ENCODE measurements at places on chromosomes 11 and 22.

DNA sequence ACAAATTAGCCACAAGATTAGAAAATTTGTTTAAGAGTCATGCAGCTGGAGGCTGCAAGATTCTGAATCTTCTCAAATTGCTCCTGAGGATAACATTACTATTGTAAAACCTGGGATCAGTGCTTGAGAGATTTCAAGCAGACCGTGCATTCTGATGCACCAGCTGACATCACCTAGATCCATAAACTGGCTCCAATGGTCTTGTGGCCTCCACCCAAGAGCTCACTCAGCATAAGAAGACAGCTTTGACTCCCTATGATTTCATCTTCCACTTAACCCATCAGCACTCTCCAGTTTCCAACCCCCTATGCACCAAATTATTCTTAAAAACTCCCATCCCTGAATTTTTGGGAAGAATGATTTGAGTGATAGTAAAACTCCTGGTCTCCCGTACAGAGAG lies 1007.9 kb upstream of the TENM4 start:
- DNase-seq, result no peak

DNA sequence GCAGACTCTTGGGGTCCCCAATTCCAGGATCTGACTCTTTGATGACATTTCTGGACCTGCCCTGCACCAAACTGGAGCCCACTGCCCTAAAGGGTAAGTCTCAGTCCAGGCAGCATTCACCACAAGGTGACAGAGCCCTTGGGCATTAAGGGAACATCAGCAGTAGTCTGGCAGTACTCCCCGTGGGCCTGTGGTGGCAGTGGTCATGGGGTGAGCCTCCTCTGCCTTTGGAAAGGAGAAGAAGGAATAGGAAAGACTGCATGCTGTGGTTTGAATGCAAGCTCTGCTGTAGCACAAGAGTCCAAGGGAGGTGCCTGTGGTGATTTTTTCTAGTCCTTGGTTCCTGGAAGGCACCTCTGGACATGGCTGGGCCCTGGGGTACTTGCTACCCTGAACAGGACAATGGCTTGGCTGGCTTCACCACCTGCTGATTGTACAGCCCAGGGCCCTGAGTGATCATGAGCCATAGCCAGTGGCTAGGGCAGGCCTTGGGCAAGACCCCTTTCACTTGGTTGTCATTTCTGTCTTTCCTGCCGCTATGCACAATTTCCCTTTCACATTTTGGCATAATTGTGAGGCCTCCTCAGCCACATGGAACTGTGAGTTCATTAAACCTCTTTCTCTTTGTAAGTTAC lies 160.7 kb upstream of the GRIA4 start:
- no peak for DNase-seq

DNA sequence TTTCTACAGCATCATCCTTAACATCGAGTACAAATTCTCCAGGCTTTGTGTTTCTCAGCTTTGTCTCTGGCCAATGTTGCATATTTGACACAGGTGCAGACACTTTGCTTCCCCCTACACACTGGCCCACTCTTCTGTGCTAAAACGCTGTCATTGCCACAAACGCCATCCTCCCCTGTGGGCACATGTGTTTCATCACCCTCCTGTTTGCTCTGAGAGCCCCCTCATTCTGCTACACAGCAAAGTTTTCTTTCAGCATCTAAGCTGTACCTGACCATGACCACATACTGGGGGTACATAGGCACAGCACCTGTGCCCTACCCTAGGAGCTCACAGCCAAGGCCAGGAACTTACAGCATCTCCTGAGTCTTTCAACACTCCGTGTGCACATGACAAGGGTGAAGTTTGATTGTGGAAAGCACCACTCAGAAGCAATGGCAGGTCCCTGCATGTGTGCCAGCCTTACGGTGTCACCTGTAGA lies 7.9 kb upstream of the IGLL5 start:
- DNase-seq, result no peak

DNA sequence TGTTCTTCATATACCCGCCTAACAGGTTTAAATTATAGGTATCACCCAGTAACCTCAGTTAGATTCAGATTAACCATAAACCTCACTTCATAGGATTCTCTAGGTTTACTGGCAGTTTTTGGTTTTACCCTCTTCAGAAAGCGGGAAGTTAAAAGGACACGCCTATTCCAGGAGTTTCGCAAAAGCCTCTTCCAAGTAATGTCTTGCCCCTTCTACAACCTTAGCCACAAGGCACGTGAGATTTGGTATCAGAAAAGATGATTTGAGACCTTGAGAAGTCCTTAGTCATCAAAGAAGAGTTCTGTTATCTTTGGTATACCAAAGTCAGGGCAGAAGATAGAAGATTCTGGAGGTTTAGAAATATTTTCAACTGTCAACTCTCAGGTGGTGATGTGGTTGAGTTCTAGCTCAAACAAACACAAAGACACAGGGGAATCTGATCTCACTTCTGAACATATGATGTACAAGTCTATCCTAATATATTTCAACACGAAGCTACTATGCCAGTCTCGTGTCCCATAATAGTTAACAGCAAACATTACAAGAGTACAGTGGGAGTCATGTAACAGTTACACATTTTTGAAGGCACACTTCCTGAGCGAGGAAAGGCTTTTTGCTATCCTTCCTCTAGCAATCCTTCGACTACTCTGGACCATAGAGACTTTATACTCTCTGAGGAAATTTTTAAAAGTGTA lies 103.5 kb downstream of the USP35 start:
- DNase-seq, result no peak

- DNase-seq, result no peak
These were observed 33.7 kb downstream of the C11orf71 start for GRCh38 chr11:114366331-114367243.

GRCh38 chr22:28314959-28315358 lies 364.7 kb downstream of the TTC28 start:
- no peak for DNase-seq

GRCh38 chr11:1387961-1388762 lies 1.6 kb upstream of the BRSK2 start:
- no peak for DNase-seq

- no peak for DNase-seq
These were observed 7.1 kb downstream of the USP18 start for GRCh38 chr22:18156878-18157713.

GRCh38 chr22:19578180-19579004 lies 54.2 kb upstream of the CLDN5 start:
- no peak for DNase-seq

DNA sequence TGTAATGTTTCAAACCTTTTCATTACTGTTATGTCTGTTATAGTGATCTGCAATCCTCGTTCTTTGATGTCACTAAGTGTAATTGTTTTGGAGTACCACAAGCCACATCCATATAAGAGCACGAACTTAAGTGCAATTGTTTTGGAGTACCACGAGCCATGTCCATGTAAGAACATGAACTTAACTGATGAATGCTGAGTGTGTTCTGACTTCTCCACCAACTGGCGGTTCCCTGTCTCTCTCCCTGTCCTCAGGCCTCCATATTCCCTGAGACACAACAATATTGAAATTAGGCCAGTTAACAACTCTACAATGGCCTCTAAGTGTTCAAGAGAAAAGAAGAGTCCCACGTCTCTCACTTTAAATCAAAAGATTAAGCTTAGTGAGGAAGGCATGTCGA lies 23.5 kb downstream of the TESMIN start:
- no peak for DNase-seq

DNA sequence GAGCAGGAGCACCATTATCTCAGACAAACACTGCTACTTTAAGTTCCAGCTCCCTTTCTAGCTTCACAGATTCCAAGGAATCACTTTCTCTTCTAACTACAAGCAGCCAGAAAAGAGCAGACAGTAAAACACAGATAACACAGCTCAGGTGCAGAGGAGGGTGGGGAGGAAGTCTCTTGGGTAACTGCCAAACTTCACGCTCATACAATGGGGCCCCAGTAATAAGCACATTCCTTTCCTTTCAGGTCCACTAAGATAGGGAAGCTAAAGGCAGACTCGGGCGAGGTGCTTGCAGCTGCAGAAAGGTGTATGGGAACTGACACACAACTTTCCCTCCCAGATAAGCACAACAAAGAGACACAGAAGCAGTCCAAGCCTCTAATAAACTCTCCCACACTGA lies 69.2 kb upstream of the OR9G4 start:
- DNase-seq, result no peak

DNA sequence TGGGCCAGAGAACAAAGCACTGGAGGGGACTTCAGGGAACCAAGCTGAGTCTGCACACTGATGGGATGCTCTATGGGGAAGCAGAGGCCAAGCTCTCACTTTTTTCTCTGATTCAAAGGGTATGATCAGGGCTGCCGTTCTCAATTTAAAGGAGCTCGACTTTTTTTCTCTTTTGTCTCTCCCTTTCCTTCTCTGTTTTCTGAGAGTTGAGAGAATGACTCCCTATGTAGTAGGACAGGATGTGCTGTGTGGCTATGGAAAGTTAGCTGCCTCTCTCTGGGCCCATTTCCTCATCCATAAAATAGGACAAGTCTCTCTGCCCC lies 7.9 kb downstream of the ADORA2A start:
- no peak for DNase-seq

GRCh38 chr11:102603091-102603490 lies 22.0 kb downstream of the MMP20 start:
- DNase-seq, result no peak

DNA sequence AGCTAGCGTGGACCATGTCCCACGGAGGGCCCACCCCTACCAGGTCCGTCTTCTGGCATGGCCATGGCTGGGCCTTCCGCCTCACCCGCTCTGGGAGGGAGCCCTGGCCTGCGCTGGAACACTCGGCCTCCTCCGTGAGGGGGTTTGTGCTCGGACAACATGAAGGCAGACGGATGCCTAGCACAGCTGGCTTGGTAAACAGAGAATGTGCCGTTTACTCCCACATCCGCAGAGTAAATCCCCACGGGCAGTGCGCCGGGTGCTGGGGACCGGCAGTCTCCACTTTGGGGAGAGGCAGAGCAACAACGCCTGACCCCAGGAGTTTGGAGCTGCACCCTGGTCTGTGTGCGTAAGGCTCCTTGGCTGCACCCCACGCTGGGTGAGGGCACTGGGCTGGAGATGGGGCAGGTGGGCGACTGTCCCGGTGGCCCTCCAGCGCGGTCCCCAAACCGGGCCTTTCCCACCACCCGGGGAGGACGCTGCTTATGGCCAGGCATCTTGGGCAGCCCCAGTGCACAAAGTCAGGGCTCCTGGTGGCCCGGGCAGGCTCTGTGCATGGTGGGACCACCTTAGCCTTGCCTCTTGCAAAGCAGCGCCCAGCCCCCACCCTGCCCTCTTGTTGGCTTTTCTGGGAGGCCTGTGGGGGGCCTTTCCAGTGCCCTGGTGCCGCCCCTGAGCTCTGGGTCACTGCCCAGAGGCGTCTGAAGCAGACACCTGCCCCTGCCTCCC lies 30.7 kb upstream of the MUC5AC start:
- DNase-seq, result no peak

GRCh38 chr11:80638296-80638695 lies 1197.5 kb upstream of the TENM4 start:
- no peak for DNase-seq

DNA sequence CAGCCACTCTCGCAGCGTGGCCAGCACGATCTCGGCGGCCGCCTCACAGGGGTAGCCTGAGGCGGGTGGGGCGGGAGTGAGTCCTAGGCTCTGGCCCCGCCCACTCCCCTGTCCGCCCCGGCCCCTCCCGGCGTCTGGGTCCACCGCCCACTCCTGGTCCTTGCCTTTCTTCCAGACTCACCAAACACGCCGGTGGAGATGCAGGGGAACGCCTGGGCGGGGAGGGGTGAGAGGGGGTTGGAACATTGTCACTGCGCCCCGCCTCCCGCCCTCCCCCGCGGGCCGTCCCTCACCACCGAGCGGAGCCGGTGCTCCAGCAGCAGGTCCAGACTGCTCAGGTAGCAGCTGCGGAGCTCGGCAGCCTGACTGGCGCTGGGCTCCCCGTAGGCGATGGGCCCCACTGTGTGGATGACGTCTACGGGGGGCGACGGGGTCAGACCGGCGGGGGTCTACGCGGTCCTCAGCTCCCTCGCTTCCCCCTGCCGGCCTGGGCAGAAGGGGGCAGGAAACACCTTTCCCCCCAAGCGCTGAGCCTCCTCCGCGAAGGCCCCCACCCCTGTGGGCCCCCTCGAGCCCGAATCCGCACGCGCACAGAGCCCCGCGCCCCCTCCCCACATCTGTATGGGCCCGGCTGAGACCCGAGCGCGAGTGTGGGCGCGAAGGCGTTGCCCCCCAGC lies 13.2 kb downstream of the OTUB1 start:
- DNase-seq, result peak; percentile 34

DNA sequence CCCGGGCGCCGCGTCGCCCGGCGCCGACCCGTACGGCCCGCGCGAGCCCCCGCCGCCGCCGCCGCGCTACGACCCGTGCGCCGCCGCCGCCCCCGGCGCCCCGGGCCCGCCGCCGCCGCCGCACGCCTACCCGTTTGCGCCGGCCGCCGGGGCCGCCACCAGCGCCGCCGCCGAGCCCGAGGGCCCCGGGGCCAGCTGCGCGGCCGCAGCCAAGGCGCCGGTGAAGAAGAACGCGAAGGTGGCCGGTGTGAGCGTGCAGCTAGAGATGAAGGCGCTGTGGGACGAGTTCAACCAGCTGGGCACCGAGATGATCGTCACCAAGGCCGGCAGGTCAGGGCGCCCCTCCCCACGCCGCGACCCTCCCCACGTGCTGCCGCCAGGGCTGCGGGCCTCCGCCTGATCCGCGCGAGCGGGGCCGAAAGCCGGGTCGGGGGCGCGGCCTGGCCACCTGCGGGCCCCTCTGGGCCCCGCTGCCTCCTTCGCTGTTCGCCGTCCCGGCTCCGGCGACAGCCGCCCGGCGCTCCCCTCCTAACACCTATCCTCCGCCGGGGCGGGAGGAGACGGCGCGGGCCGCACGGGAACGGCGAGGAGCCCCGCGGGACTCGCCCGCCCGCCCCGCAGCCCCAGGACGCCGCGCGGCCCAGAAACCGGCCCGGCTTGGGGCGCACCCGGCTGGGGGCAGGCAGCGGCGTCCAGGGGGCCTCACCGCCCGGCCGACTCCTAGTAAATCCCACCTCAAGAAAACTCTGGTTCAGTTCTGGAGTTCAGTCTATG lies 560 bp downstream of the TBX1 start:
- no peak for DNase-seq

DNA sequence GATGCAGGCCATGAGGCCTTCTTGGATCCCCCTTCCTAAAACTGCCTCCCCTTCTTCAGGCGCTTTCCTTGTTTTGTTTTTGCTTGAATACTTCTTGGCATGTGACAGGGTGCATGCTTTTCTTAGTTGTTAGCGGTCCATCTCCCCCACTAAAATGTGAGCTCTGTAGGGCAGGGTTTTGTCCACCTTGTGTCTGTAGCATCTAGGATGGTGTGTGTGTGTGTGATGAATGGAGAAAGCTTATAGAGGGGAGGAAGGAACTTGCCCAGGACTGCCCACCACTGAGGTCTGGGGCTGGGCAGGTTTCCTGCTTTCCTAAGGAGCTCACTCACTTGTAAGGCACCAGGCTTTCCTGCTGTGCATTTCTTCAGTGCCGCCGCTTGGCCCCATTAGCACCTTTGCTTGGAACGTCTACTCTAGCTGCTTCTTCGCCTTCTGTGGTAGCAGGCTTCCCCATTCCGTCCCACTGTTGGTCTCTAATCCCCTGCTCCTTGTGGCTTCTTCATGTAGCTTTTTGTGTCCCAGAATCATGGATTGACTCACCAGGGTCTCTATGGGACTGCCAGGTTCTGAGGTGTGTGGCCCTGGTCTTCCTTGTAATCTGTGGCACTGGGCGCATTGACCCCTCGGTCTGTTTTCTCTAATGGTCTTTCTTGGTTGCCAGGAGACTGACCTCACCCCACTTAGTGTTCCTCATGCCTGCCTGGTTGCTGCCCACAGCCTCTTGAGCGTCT lies 3.3 kb downstream of the DGCR8 start:
- no peak for DNase-seq

GRCh38 chr22:44786136-44786535 lies 33.8 kb downstream of the ARHGAP8 start:
- DNase-seq, result no peak

- DNase-seq, result no peak
These were observed 8.2 kb downstream of the SOX6 start for GRCh38 chr11:16347928-16348685.

GRCh38 chr11:121887976-121888557 lies 227.9 kb downstream of the BLID start:
- DNase-seq, result no peak
